Ovary (tissue), 10 donors: ENCODE measurements at places on chromosomes 5 and 9. TPM values are rescaled to one million over a fixed set of nuclear protein-coding genes. Genes with fewer than 3 reads are reported as not detected.

DNA sequence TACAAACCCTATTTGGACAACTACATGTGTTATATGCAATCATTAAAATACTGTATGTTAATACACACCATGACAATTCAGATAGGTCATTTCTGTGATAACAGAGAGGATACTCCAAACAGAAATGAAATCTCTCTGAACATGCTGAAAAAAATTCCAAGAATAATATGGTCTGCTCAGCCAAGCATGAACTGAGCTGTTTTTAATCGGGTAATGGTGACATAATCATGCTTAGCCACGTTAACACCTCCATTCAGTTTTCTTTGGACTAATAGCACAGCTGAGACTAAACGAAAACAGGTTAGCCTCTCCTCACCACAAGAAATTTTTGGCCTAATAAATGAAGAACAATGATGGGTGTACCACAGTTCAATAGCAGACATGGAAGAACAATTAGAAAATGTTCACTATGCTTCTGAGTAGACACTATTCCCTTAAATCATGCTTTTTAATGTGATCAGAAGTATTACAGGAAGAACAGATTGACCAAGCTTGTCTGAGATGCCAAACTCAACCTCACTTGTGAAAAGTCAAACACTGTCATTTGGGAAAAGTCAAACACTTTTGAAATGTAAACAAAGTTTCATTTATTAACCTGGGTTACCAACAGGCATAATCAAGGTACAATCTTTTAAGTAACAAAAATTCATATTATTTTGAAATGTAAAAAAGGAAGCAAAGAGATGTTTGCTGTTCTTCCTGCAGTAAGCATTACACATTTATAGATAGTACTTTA is 19.4 kb downstream of the RAB14 start:
- no peak overlapping the region for H3K4me3 ChIP-seq
- no peaks in the 10 kb centered on the region for H3K36me3 ChIP-seq
- DNase-seq: no peak

GRCh38 chr9:136626066-136626725 is 36.5 kb upstream of the EGFL7 start:
- DNase-seq: no peak
- no peak overlapping the region for H3K27ac ChIP-seq
- no peaks in the 10 kb centered on the region for H3K36me3 ChIP-seq
- no peak overlapping the region for H3K4me3 ChIP-seq
- H3K27me3 ChIP-seq: no peaks in the 10 kb centered on the region

DNA sequence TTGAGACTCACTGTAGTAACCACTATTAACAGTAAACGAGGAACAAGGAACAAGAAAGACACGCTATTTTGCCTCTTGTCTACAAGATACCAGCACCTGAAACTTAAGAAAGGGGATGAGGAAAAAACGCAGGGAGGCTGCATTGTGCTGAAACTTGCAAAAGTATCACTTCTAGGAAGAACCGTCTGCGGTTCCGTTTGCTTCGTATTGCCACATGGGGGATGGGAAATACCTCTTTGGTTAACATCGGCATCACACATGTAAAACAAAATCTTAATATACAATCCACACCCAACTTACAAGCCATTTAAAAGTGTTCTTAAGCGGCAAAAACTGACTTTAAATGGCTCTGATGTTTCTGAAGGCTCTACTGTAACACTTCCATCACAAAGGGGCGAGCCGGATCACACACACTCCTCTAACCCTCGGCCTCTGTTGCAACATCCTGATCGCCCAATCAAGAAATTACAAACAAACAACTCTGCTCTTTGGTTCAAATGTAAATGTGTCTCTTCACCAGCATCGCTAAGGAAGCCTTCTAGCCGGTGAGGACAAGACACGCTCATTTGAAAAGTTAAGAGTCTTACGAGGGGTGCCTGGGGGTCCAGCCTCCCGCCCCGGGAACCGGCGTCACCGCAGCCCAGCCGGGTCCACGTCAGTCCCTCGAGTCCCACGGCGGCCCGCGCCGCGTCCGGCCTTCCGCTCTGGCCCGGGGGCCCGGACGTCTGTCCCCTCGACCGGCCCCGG is 621 bp downstream of the SEC16A start:
- H3K36me3 ChIP-seq: no peaks in the 10 kb centered on the region
- peak overlapping the region; percentile 92 for H3K4me3 ChIP-seq
- no peak for DNase-seq
- no peaks in the 10 kb centered on the region for H3K27me3 ChIP-seq
- peaks cover 10% of the 10 kb centered on the region for H3K4me1 ChIP-seq

GRCh38 chr5:74476046-74476818 is 164.3 kb downstream of the ENC1 start:
- no peak overlapping the region for H3K27ac ChIP-seq
- DNase-seq: no peak

GRCh38 chr9:9246726-9247125 is 1366.1 kb downstream of the PTPRD start:
- H3K4me3 ChIP-seq: no peak overlapping the region
- H3K36me3 ChIP-seq: no peaks in the 10 kb centered on the region
- no peaks in the 10 kb centered on the region for H3K27me3 ChIP-seq
- no peak overlapping the region for H3K27ac ChIP-seq
- no peaks in the 10 kb centered on the region for H3K4me1 ChIP-seq

DNA sequence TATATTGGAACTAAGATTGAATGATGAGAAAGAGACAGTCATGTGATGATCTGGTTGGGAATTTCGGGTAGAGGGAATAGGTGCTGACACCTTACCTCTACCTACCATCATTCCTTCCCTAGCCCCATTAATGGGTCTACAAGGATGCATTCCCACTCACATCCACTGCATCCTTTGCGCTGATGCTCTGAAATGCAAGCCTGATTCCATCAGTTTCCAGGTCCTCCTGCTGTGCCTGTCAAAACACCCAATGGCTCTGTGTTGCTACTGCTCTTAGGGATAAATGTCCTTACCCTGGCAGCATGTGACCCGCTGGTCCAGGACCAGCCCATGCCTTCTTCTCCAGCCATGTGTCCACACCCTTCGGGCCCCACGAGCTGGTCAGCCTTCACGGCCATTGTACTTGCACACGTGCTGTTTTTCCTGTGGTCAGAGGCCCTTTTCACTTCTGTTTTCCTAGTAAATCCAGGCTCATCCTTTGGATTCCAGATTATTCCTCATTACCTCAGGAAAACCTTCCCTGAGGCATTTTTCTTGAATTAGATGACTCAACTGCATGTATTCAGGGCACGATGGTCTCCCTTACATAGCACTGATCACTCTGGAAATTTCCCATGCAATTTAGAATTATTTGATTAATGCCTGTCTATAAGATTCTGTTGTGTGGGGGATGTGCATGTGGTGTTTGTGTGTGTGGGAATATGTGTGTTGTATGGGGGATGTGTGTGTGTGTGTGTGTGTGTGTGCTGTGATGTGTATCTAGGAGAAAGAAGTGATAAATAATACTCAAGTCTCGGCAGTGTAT is 185.0 kb downstream of the DIRAS2 start:
- no peak overlapping the region for H3K27ac ChIP-seq
- DNase-seq: no peak
- H3K36me3 ChIP-seq: no peaks in the 10 kb centered on the region
- no peaks in the 10 kb centered on the region for H3K4me1 ChIP-seq
- no peak overlapping the region for H3K4me3 ChIP-seq

GRCh38 chr5:149235841-149236240 is 35.8 kb upstream of the AFAP1L1 start:
- no peaks in the 10 kb centered on the region for H3K4me1 ChIP-seq
- no peaks in the 10 kb centered on the region for H3K36me3 ChIP-seq
- H3K27ac ChIP-seq: no peak overlapping the region
- DNase-seq: no peak
- H3K27me3 ChIP-seq: no peaks in the 10 kb centered on the region

DNA sequence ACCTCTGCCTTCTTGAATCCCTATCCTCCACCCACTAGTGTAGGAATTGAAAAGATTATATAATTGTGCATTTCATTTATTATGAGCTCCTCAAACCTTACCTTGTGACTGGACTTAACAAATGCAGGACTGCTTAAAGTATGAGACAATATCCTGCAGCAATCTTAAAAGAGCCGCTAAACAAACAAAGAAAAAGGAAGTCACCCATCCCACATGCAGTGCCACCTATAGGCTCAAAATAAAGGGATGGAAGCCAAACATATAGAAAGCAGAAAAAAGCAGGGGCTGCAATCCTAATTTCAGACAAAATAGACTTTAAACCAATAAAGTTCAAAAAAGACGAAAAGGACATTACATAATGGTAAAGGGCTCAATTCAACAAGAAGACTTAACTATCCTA is 8.7 kb downstream of the PCAT7 start:
- no peak for DNase-seq
- no peaks in the 10 kb centered on the region for H3K36me3 ChIP-seq
- no peaks in the 10 kb centered on the region for H3K4me1 ChIP-seq

DNA sequence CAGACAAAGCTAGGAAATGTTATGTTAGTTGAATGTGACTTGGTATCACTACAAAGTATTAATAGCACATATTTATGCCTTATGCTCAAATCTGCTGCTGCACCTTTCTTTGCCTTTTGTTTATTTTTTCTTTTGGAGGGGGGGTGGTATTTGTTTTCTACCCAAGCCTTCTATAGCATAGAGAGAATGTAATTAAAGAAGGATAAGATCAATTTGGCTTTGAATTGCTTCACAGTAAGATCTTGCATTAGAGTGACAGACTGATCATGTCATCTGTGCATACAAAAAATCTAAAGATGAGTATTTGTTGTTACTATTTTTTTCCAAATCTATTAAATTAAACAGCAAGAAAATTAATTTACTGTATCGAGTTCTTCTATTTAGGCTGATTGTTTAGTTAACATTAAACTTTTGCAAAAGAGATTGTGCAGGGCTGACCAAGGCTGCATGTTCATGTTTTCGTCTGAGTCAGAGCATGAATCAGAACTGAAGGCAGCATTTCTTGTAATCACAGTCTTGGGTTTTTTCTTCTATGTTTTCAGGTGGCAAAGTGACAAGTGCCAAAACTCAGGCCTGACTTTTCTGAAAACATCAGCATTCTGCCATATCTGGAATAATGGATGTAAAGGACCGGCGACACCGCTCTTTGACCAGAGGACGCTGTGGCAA is 1007.1 kb upstream of the WWC1 start:
- H3K27ac ChIP-seq: peak overlapping the region; percentile 14
- no peak overlapping the region for H3K4me3 ChIP-seq
- peaks cover 4% of the 10 kb centered on the region for H3K4me1 ChIP-seq
- no peaks in the 10 kb centered on the region for H3K36me3 ChIP-seq
- no peak for DNase-seq

DNA sequence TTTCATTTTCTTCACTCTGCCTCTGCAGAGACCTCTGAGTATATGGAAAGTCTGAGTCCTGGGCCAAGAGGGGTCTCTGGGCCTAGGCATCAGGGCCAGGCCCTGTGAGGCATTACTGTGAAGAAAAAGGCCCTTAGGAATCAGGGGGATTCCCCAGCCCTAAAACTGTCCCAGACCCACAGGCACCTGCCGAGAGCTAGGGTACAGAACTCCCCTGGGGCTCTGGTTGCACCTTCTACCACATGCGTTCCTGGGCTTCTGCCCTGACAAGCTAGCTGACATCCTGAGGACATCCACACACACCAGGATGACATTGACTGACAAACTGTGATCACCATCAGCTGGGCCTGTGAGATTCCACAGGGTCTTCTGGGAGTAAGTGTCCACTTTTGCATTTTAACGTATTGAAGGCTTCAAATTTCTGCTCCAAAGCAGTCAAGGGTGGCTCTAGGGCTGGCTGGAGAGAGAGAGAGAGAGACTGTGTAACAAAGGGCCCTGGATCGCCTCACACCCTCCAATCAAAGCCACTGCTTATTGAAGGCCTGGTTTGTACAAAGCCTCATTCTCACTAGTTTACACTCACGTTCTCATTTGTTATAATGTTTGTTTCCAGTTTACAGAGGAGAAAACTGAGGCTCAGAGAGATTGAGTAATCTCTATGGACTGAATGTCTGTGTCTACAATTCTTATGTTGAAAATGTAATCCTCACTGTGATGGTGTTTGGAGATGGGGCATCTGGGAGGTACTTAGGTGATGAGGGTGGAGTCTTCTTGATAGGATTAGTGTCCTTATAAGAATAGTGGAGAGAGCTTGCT is 45.1 kb downstream of the TGFBI start:
- no peaks in the 10 kb centered on the region for H3K4me1 ChIP-seq
- H3K4me3 ChIP-seq: no peak overlapping the region
- H3K27me3 ChIP-seq: no peaks in the 10 kb centered on the region
- DNase-seq: no peak
- no peaks in the 10 kb centered on the region for H3K36me3 ChIP-seq

DNA sequence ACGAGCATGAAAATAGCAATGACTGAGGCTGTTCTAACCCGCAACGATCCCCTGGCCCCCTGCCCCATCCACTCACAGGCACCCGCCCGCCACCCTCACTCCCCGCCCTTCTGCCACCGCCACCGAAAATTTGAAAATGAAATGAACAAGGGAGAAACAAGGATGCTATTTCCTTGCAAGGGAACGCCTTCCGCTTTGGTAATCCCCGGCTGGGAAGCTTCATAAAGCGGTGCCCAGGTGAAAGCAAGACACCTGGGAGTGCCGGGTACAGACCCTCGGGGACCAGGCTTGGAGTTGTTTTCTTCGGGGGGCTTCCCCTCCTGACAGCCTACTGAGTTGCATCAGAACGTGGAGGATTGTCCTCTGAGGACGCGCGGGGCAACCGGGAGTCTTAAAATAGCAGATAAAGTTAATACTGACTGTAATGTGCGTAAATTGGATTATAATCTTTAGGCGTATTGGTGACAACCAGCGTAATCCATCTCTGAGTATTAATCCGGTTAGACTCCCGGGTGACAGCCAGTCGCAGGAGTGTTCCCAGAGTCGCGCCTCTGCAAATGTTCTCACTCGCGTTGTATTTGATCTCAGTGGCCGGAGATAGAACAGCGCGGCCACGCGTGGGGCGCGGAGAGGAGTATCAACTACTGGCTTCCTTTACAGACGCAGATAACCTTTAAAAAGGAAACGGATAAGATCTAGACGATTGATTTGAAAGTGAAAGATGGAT is 885 bp upstream of the MLLT3 start:
- no peaks in the 10 kb centered on the region for H3K36me3 ChIP-seq
- peak; percentile 57 for DNase-seq
- no peak overlapping the region for H3K27ac ChIP-seq

TCF7 gene
- total RNA-seq: 15.2 TPM

CEL gene
- 2.0 TPM for total RNA-seq

UQCRQ gene
- total RNA-seq: 174 TPM

IFNK gene
- not detected for total RNA-seq
